ENCODE measurements at places on chromosomes 12 and 14. TPM values are rescaled to one million over a fixed set of nuclear protein-coding genes. Genes with fewer than 3 reads are reported as not detected.

MYF6 gene
- total RNA-seq: not detected

RNU4-1 gene
- 2,820 TPM for total RNA-seq

IGF1 gene
- total RNA-seq: 0.46 TPM

COX8C gene
- total RNA-seq: not detected

GPR132 gene
- 48.6 TPM for total RNA-seq

A2ML1 gene
- total RNA-seq: not detected

TAS2R7 gene
- not detected for total RNA-seq

PLEKHD1 gene
- total RNA-seq: 0.12 TPM

DIO2 gene
- not detected for total RNA-seq

CLEC4D gene
- total RNA-seq: not detected

RIMKLB gene
- 0.56 TPM for total RNA-seq

SIX4 gene
- total RNA-seq: 1.4 TPM

TBX5 gene
- total RNA-seq: not detected

KRT2 gene
- total RNA-seq: 0.20 TPM

CELA1 gene
- total RNA-seq: not detected

GLT8D2 gene
- 0.24 TPM for total RNA-seq

CLEC1B gene
- total RNA-seq: not detected

CLEC4A gene
- 0.39 TPM for total RNA-seq

SPX gene
- total RNA-seq: 0.95 TPM

TEAD4 gene
- total RNA-seq: 0.74 TPM

LRRC10 gene
- not detected for total RNA-seq

KRT5 gene
- total RNA-seq: not detected

TULP3 gene
- 7.8 TPM for total RNA-seq

CRIP1 gene
- total RNA-seq: 220 TPM

SLC6A15 gene
- total RNA-seq: not detected

KICS2 gene
- total RNA-seq: 10.3 TPM

LRRC23 gene
- 6.9 TPM for total RNA-seq

RAB35 gene
- 96.6 TPM for total RNA-seq

AVPR1A gene
- not detected for total RNA-seq

CS gene
- 262 TPM for total RNA-seq

BIN2 gene
- total RNA-seq: 187 TPM

TAS2R42 gene
- not detected for total RNA-seq

FAIM2 gene
- 0.83 TPM for total RNA-seq

SLC39A9 gene
- total RNA-seq: 54.1 TPM

BBOF1 gene
- total RNA-seq: 1.1 TPM

RITA1 gene
- total RNA-seq: 26.0 TPM

KITLG gene
- total RNA-seq: not detected

AGAP2 gene
- total RNA-seq: 70.2 TPM

GPX2 gene
- not detected for total RNA-seq

OAS3 gene
- 292 TPM for total RNA-seq

STYK1 gene
- total RNA-seq: 0.96 TPM

SH2B3 gene
- 39.8 TPM for total RNA-seq

MYL2 gene
- total RNA-seq: not detected

TAS2R46 gene
- total RNA-seq: 1.6 TPM
